ENCODE measurements at places on chromosomes 3 and 15.

- no peak for DNase-seq
These were observed 6.6 kb downstream of the ZBED2 start for GRCh38 chr3:111588527-111588926.

GRCh38 chr3:126515066-126515706 lies 2.4 kb downstream of the UROC1 start:
- no peak for DNase-seq

DNA sequence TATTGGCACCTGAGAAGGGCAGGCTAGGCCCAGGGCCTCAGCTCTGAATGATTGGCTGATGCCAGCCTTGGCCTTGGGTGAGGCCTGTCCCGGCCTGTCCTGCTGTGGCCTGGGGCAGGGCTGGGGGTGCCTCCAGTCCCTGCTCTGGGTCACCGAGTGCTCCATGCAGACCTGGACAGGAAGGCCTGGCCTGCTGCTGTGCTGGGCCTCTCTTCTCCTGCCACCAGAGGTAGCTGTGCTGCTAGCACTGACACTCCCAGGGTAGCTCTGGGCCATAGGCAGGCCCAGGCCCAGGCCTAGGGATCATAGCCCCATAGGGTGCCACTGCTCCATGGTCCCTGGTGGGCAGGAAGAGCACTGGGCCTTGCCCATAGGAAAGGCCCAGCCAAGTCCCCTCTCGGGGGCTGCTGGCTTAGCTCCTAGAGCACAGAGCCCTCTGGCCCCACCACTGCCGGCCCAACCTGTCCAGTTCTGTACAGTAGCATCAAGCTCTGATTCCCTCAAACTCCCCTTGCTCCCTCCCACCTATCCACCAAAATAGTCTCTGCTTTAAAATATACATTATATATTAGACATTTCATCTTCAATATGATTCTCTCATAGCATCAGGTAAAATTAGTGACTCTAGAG lies 18.2 kb downstream of the ABTB1 start:
- no peak for DNase-seq

- DNase-seq, result no peak
These were observed 163.7 kb downstream of the PLD1 start for GRCh38 chr3:171646357-171647133.

- no peak for DNase-seq
These were observed 71.8 kb upstream of the SCN5A start for GRCh38 chr3:38721207-38721772.

GRCh38 chr3:13189639-13190377 lies 116.6 kb upstream of the IQSEC1 start:
- DNase-seq, result no peak

GRCh38 chr15:88805031-88805780 lies 2.0 kb downstream of the ACAN start:
- DNase-seq, result no peak

DNA sequence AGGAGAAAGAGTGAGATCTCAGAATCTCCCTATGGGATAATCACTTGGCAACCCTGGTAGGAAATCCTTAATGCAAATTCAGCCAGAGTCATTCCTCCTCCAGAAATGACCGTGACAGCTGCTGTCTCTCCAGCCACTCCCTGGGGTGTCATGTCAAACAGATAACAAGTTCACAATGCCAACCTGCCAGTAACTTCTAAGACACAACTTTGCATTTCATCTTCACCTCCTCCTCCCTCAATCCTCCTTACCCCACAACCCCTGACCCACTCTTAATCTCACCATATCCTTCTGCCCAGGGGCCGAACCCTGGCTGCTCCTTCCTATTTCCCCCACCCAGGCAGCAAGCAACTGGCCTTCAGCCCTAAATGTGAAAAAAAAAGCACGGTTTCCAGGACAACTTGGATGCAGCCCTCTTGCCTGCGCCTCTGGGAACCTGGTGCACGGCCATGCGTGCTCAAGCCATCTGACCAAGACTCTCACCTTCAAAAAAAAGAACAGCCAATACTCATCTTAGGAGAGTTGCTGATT lies 166.0 kb downstream of the NTRK3 start:
- no peak for DNase-seq

GRCh38 chr3:84538597-84538996 lies 420.2 kb upstream of the CADM2 start:
- DNase-seq, result no peak
